T-helper 2 cell treated with Interferon-gamma antibody and Interleukin-4, amounts not matched to agents 100 ng/mL and 5 ng/mL, for 36 hours (primary cell): ENCODE measurements at places on chromosomes 16 and 17. TPM values are rescaled to one million over a fixed set of nuclear protein-coding genes. Genes with fewer than 3 reads are reported as not detected.

The SHISA9 gene
- total RNA-seq, result 0.02 TPM in 1 of 2 replicates, not detected in the other

The STH gene
- total RNA-seq, result not detected in 2 replicates

The RNF227 gene
- 3.6 TPM in 2 replicates for total RNA-seq

The CALB2 gene
- total RNA-seq, result not detected in 2 replicates

The NPIPB12 gene
- 82.4 and 87.8 TPM in 2 replicates for total RNA-seq

The CA10 gene
- total RNA-seq, result not detected in 2 replicates

The LIMD2 gene
- total RNA-seq, result 457 and 470 TPM in 2 replicates

The ABCC6 gene
- not detected in 2 replicates for total RNA-seq

The IL21R gene
- 25.9 and 26.2 TPM in 2 replicates for total RNA-seq

The HIC1 gene
- total RNA-seq, result 65.7 and 66.8 TPM in 2 replicates

The C17orf50 gene
- not detected in 2 replicates for total RNA-seq

The YWHAE gene
- 393 and 400 TPM in 2 replicates for total RNA-seq

The KRT28 gene
- total RNA-seq, result not detected in 2 replicates

The CDR2L gene
- 0.64 and 0.73 TPM in 2 replicates for total RNA-seq

The MPDU1 gene
- 79.6 and 79.9 TPM in 2 replicates for total RNA-seq

The DRC3 gene
- total RNA-seq, result not detected in 2 replicates

The TMEM100 gene
- total RNA-seq, result not detected in 2 replicates

The LPO gene
- not detected in 2 replicates for total RNA-seq

The CRK gene
- total RNA-seq, result 19.6 and 19.9 TPM in 2 replicates

The CTRB1 gene
- total RNA-seq, result not detected in 2 replicates

The NLE1 gene
- total RNA-seq, result 22.9 and 23.8 TPM in 2 replicates

The SDR42E2 gene
- total RNA-seq, result 0.07 TPM in 1 of 2 replicates, not detected in the other

The KRTAP4-1 gene
- not detected in 2 replicates for total RNA-seq

The TMIGD1 gene
- not detected in 2 replicates for total RNA-seq

The SMTNL2 gene
- total RNA-seq, result not detected in 2 replicates

The TTLL6 gene
- 0.07 TPM in 1 of 2 replicates, not detected in the other for total RNA-seq

The OTOA gene
- 0.11 and 0.14 TPM in 2 replicates for total RNA-seq
